ENCODE measurements at places on chromosomes 1 and 21.
A peak's percentile ranks its signal among the peaks of the same experiment; 100 is the strongest.

- DNase-seq = no peak
These were observed 52.3 kb downstream of the PLEKHA6 start for GRCh38 chr1:204307334-204307883.

DNA sequence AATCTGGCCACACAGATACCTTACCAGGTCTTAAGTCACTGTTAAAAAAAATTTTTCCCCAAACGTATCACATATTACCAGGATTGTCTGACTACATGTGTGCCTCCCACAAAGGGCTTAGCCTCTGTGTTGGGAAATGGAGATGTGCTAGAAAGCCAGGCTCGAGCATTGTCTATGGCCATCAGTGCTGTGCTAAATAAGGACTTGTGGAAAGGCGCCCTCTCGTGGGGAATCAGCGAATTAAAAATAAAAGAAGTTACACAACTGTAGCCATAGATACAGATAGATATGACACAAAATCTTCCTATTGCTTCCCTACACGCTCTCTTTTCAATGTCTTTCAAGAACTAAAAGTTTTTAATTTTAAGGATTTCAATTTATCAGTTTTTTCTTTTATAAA, 47.5 kb upstream of the CRNN start:
- DNase-seq = peak; percentile 29

DNA sequence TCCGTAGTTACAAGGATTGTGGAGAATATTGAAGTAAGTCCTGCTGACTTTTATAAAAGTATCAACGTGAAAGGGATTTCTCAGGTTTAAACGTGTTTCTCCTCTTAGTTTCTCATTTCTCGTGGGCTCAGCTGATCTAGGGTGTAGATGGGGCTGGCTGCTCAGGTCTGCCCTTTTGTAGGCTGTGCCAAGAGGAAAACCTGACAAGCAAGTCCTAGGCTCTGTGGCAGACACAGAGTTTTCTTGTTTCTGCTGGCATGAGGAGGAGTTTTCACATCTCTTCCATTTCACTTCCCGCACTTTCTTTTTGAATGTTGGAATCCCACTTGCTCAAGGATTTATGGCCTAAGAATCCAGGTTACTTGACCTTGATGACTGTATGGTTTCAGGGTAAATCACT, 14.8 kb downstream of the VPS13D start:
- no peak for DNase-seq

GRCh38 chr1:23909412-23909811, 3.8 kb downstream of the CNR2 start:
- no peak for DNase-seq

- DNase-seq = no peak
These were observed 40.5 kb downstream of the EPHB2 start for GRCh38 chr1:22751124-22751531.

DNA sequence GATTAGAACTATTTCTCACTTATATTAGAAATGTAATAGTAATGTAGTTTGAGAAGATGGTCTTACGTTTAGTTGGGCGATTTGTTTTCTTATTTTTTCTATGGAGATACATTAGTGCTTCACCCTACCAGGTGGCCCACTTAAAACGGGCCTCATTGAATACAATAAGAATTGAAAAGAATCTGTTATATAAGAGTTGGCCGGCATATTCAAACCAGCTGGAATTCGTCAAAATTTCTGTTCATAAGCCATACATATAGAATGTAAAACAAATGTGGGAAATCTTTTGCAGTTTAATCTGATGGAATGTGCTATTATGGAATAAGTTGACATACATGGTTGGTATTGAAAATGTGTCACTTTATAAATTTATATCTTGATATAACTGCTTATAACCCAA, 96.4 kb upstream of the C1orf105 start:
- no peak for DNase-seq

DNA sequence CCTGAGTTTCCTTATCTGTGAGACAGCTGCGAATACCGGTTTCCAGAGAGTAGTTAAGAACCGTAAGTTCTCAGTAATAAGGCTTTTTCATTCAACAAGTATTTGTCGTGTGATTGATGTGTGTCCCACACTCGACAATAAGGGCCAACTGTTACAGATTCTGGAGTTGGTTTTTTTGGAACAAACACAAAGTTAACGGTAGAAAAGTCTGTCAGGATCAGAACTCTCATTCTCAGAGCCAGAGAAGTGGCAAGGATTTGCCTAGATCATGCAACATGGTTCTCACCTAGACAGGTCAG, 837 bp downstream of the NUDC start:
- DNase-seq = no peak

DNA sequence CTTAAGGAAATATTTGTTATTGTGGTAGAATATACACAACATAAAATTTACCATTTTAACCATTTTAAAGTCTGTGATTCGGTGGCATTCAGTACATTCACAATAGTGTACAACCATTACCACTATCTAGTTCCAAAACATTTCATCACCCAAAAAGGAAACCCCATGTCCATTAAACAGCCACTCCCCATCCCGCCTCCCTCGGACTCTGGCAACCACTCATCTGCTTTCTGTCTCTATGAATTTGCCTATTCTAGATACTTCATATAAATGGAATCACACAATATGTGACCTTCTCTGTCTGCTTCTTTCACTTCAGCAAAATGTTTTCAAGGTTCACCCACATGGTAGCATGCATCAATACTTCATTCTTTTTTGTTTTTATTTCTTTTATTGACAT, 51.3 kb downstream of the PTP4A2 start:
- DNase-seq = no peak

All from stimulated activated CD8-positive, alpha-beta memory T cell treated with anti-CD3 and anti-CD28 coated beads, Interleukin-2, amount 100 ng/mL, for 48 hours (primary cell).